ENCODE measurements at places on chromosomes 1 and 21.

DNA sequence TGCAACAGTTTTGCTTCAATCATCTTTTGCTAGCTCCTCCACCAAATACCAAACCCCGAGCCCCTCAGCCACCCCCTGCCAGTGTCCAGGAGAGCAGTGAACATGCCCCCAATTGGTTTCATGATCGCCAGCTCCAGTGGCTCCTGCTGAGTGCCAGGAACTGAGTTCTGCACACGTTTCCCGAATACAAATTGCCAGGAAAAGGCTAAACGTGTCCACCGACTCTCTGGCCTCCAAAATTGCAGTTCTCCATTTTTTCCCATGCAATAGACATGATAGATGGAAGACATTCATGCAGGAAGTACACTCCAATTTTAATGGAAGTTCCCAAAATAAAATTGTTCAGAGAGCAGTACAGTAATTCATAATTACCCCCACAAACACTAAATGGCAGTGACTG lies 101.3 kb downstream of the SPSB1 start:
- no peaks in the 10 kb centered on the region for H3K36me3 ChIP-seq
- no peaks in the 10 kb centered on the region for H3K27me3 ChIP-seq
- no peak overlapping the region for H3K4me3 ChIP-seq
- no peaks in the 10 kb centered on the region for H3K4me1 ChIP-seq

- no peaks in the 10 kb centered on the region for H3K27me3 ChIP-seq
- H3K27ac ChIP-seq: no peak overlapping the region
- H3K4me1 ChIP-seq: no peaks in the 10 kb centered on the region
- DNase-seq: no peak
- no peaks in the 10 kb centered on the region for H3K36me3 ChIP-seq
- H3K4me3 ChIP-seq: no peak overlapping the region
These were observed 23.2 kb upstream of the C1orf146 start for GRCh38 chr1:92194511-92194910.

- H3K4me1 ChIP-seq: no peaks in the 10 kb centered on the region
- H3K36me3 ChIP-seq: no peaks in the 10 kb centered on the region
- no peak overlapping the region for H3K4me3 ChIP-seq
- no peak overlapping the region for H3K27ac ChIP-seq
- H3K27me3 ChIP-seq: no peaks in the 10 kb centered on the region
These were observed 34.1 kb downstream of the C8B start for GRCh38 chr1:56931686-56932085.

DNA sequence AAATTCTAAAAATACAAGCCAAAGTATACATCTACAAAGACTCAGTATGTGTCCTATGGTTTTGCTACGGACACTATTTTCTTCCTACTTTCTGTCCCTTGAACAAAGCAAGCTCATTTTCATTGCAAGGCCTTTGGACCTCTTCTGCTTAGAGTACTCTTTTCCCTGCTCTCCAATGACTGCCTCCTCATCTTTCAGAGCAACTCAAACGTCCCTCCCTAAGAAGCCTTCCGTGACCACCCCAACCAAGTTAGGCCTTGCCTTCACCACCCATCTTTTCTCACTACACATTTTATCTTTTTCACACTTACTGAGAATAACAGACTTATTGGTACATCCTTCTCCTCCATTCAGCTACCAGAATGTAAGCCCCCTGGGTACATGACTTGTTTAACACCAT lies 39.9 kb downstream of the ENAH start:
- no peak for DNase-seq
- no peaks in the 10 kb centered on the region for H3K27me3 ChIP-seq
- no peak overlapping the region for H3K4me3 ChIP-seq
- H3K27ac ChIP-seq: no peak overlapping the region

GRCh38 chr1:54575161-54575560 lies 27.1 kb downstream of the ACOT11 start:
- no peaks in the 10 kb centered on the region for H3K36me3 ChIP-seq
- no peaks in the 10 kb centered on the region for H3K4me1 ChIP-seq
- H3K27ac ChIP-seq: no peak overlapping the region
- H3K27me3 ChIP-seq: no peaks in the 10 kb centered on the region
- H3K4me3 ChIP-seq: no peak overlapping the region

GRCh38 chr1:201461645-201462441 lies 7.1 kb downstream of the PHLDA3 start:
- H3K4me1 ChIP-seq: peaks cover 26% of the 10 kb centered on the region
- no peaks in the 10 kb centered on the region for H3K36me3 ChIP-seq
- peak overlapping the region; percentile 87 for H3K27ac ChIP-seq
- peak; percentile 12 for DNase-seq
- H3K27me3 ChIP-seq: no peaks in the 10 kb centered on the region

- no peaks in the 10 kb centered on the region for H3K4me1 ChIP-seq
- no peaks in the 10 kb centered on the region for H3K27me3 ChIP-seq
- H3K36me3 ChIP-seq: no peaks in the 10 kb centered on the region
- no peak for DNase-seq
These were observed 42.7 kb downstream of the SPATA46 start for GRCh38 chr1:162333991-162334390.

DNA sequence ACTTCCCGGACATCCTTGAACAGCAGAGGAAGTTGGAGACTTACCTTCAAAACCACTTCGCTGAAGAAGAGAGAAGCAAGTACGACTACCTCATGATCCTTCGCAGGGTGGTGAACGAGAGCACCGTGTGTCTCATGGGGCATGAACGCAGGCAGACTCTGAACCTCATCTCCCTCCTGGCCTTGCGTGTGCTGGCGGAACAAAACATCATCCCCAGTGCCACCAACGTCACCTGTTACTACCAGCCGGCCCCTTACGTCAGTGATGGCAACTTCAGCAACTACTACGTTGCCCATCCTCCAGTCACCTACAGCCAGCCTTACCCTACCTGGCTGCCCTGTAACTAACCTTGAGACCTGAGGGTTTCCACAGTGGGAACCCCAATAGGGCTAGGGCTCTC lies 17.9 kb downstream of the TENT5C start:
- H3K27me3 ChIP-seq: no peaks in the 10 kb centered on the region
- no peaks in the 10 kb centered on the region for H3K36me3 ChIP-seq
- H3K27ac ChIP-seq: no peak overlapping the region
- DNase-seq: no peak
- H3K4me1 ChIP-seq: no peaks in the 10 kb centered on the region

Data from Caco-2 (cell line).